Hair follicle dermal papilla cell (primary cell): ENCODE measurements at places on chromosomes 5 and 9. TPM values are rescaled to one million over a fixed set of nuclear protein-coding genes. Genes with fewer than 3 reads are reported as not detected.

The SPATA9 gene
- total RNA-seq, result 0.16 and 0.61 TPM in 2 replicates

The PCDHGA12 gene
- 23.6 and 37.8 TPM in 2 replicates for total RNA-seq

The GABRG2 gene
- total RNA-seq, result not detected in 2 replicates

The OLFML2A gene
- total RNA-seq, result 24.7 and 47.6 TPM in 2 replicates

The MYMK gene
- not detected in 2 replicates for total RNA-seq

The CARD9 gene
- total RNA-seq, result 2.9 and 3.2 TPM in 2 replicates

The GRIA1 gene
- 12.3 and 33.9 TPM in 2 replicates for total RNA-seq

The ANKRD18B gene
- not detected in 2 replicates for total RNA-seq

The HBEGF gene
- 2.8 and 3.3 TPM in 2 replicates for total RNA-seq

The WDR38 gene
- not detected in 2 replicates for total RNA-seq

The PLPP7 gene
- 9.2 and 10.6 TPM in 2 replicates for total RNA-seq

The PGM5 gene
- total RNA-seq, result 0.85 and 4.9 TPM in 2 replicates

The NUP155 gene
- total RNA-seq, result 26.2 and 31.5 TPM in 2 replicates
